ENCODE measurements at places on chromosomes 13 and 19.
A peak's percentile ranks its signal among the peaks of the same experiment; 100 is the strongest.

DNA sequence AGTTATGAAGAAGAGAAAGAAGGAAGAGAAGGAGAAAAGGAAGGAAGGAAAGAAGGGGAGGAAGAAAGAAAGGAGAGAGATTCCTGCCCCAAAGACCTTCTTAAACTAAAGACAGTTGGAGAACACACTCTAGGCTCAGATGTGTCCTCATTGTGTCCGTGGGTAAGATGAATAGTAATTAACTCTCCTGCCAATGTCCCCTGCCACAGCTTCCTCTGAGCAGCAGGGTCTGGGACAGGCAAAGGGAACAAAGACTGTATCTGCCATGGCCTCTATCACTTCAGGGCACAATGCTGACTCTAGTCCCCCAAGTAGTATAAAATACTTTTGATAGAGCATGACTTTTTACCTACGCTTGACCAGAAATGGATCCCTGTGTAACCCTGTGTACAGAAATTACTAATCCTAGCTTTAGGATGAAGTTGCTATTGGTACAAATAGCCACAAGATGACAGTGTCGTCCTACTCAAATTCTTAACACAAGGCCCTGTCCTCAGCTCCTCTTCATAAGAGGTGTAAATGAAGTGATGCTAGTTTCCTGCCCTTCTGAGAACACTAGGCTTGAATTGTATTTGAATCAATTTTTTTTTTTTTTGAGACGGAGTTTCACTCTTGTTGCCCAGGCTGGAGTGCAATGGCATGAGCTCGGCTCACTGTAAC, 186.2 kb upstream of the GPR12 start:
- peak; percentile 36 for DNase-seq

- DNase-seq = no peak
Observed at GRCh38 chr13:50291611-50292010, 276.4 kb downstream of the KCNRG start.

DNA sequence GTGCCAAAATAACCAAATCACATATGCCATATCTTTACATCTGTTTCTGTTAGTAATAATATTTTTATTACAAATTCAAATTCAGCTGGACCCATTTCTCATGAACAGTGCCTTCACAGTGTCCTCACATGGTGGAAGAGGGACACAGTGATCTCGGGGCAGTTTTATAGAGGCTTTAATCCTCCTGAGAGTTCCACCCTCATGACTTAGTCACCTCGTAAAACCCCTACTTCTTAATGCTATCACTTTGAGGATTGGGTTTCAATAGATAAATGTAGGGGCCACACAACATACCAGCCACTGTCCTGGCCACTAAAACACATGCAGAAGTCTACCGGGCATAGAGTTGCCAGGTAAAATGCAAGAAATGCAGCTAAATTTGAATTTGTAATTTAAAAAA, 201.5 kb downstream of the MYO16 start:
- DNase-seq = no peak

DNA sequence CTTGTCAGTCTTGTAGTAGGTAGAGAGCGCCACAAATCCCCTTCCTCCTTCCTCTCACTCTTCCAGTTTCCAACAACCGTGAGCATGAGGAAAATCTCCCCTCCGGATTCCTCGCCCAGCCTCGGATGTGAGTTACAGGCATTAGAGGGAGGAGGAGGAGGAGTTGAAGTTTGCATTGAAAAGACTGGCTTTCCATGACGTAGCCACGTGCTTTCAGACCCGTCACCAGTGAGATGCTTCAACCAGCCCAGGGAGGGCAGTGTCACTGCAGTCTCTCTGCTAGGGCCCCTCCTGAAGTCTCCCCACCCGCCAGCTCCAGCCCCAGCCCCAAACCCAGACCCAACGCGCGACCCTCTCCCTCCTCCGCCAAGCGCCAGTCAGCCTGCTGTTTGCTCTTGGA, 442 bp upstream of the FGF14 start:
- no peak for DNase-seq

DNA sequence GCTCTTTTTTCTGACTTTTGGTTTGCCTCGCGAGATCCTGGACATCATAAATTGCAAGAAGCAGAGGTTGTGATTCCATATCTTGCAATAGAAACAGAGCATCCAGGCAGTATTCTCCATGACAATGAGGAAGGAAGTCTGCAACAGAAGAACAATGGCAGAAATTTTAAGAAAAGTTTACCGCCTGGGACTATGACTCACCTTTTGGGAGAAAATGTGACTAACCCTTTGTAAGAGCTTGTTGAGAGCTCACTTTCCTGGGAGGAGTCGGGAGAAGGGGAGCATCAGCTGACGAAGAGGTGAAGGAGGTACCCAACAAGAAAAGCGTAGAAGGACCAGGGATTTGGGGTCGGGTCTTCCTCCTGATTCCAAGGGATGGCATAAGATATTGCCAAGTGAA, 34.3 kb upstream of the TNFSF11 start:
- DNase-seq = no peak

- DNase-seq = no peak
Observed at GRCh38 chr19:33501693-33502356, 19.8 kb downstream of the PEPD start.

DNA sequence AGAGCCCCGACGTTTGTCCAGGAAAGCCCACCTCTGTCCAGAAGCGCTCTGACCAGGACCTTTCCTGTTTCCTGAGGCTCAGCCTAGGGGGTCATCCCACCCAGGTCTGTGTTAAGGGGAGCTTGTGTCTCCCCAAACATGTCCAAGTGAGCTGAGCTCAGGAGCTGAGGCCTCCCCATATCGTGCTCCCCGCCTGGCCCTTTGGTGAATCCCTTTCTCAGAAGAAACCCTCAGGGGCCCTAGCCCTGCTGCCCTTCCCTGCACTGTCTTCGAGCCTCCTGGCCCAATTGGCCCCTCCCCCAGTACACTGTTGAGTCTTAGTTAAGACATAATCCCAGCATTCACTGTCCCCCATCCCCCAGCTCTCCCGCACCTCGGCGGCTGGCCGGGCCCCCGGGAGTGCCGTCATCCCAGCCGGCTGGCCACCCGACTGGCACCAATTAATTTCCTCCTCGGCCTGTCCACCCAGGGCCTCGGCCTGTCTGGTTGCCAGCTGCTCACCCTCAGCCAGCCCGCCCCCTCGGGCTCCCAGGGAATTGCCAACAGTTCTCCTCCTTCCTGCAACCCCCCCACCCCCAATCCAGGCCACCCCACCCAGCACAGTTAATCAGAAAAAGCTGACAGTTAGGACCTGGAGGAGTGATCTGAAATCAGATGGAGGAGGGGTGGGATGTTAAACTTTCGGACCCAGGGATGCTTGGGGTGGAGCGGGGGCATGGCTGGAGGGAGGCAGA, 13.6 kb downstream of the IER2 start:
- DNase-seq = no peak

DNA sequence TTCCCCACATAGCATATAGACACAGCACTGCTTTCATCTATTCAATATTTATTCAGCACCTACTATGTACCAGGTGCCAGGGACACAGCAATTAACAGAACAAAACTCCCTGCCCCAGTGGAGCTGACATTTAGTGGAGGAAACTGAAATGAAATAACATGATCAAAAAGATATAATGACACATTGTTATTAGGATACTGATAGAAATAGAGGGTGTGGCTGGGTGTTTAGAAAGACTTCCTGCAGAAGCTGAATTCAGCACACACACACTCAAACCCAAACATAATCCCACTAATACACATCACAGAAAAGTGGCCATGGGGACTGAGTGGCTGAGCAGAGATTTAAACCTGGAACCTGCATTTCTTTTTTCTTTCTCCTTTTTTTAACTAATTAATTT, 3.8 kb upstream of the CDC37 start:
- no peak for DNase-seq

- DNase-seq = no peak
Observed at GRCh38 chr19:55857149-55857548, 20.8 kb downstream of the NLRP4 start.

DNA sequence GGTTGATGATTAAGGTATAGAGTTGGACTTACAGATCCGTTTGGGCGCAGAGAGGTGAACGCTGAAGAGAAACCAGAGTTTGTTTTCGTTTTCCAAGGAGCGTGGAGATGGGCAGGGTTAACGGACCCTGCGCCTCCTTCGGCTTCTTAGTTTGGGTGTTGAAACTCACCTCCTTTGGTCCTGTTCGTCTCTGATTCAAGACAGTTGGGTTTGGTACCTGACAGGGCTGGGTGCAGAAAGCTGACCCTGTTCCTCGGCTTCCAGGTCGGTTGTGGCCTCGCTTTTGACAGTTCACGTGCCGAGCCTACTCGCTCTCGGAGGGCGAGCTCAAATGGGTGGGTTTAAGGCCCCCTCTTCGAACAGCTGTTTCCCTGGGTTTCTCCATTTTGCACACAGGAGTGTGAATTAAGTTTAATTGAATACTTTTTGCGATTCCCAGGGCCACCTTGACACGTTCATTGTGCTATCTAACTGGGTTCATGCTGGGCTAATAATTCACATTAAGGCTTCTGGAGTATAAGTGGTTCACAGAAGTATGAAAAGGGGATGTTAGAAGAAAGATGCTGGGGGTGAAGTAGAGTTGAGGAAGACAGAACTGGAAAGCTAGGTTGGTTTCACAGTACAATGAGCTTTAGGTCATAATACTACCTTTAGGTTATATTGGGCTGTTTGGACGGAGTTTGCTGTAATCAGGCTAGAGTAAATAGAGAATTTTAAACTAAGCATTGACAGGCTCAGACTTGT, 638 bp downstream of the USPL1 start:
- no peak for DNase-seq

DNA sequence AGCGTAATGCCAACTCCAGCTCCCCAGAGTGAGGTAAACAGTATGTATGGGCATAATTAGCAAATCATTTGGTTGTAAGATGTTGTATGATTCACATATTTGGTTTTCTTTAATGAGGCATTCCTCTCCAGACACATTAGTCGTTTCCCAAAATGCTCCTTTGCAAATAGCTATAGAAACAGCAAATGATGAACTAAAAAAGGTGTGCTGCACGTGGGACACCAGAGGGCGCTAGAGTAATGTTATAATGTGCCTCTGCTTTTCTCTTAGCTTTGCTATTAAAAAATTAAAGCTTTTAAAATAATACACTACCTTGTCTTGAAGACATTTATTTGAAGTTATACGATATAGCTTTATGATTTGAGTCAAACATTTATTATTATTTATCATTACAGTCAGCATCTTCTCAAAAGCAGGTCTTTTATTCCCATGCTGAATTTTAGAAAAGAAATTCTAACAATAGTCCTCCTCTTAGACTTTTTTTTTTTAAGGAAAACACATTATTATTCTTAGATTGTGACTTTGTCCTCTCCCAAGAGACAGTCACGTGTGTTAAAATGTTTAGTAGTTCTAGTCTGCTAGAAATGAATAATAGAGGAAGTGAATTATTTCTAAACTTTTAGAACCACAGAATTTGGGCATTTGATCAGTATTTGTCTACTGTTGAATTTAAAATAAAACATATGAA, 121.6 kb upstream of the FRY start:
- DNase-seq = no peak

DNA sequence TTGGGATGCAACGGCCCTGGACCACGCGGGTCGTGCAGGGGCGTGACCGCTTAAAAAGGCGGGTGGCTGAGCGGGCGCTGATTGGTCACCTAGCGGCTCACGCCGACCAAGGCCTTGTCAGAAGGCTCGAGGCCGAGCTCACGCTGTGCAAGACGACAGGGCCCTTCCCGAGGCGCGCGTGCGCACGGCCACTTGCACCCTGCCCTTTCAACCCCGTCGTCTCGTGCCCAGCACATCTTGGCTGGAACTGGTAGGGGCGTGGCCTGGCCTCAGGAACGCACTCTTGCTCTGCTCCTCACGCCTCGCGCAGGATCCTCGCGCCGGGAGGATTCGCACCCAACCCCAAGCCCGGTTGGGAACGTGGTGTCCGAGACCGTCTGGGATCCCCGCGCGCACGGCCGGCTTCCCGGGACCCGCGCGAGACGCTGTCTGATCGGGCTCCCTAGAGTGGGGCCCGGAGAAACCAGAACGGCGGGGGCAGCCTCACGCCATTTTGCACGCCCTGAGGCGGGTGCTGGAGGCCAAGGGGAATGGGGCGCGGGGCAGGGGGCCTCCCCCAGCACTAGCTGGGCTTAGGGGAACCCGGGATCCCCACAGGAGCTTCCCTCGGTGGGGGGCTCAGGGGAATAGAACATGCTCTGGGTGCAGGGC, at the start of gene MEIOSIN:
MEIOSIN (plus strand) TSS at position 280 of the 651 bp plus-strand sequence. CDS start 1,938 bp downstream, outside the sequence.
- no peak for DNase-seq

DNA sequence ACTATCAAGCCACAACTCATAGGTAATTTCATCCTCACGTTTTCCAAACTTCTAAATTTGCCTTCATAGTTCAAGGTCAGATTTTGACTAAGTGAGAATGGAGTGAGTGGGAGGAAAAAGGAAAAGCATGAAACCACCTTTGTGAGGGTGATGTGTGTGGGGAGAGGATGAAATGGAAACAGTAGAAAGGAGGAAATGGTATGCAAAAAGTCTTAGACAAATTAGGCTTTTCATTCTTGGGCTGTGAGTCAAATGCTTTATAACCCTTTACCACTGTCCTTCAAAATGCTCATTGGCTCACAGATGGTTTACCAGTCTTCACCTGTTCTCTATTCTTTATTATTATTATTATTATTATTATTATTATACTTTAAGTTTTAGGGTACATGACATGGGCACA, 127.2 kb downstream of the RAP2A start:
- DNase-seq = no peak

GRCh38 chr13:112775791-112776279, 86.0 kb downstream of the ATP11A start:
- DNase-seq = no peak

DNA sequence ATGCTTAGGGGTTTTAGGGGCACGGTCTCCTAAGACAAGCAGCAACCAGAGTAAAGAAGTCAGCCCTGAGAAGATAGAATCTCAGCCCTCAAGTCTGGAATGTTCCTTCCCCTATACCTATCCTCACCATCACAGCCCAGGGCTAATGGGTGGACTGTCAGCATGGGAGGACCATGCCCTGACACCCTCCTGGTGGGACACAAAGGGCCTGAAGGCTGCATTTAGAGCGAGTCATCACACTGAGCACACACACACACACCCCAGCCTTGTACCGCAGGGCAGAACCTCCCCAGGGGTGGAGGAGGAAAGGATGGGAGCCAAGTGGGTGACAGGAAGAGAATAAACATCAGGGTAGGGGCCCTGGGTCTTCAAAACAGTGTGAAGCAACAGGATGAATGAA, 174.8 kb upstream of the SERP2 start:
- DNase-seq = no peak

DNA sequence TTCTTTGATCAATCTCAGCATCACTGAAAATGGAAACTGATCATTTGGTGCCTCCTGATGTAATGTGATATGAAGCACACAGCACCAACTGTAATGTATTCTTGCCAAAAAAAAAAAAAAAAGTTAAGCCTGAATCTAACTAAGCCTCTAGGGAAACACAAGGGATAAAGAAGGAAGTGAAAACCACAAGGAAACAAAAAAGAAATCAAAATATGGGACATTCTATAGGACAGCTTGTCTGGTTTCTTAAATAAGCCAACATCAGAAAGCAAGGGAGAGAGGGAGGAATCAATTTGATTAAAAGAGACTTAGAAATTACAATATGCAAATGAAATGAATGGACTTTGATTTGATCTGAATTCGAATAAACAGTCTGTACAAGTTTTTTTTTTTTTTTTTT, 20.6 kb upstream of the METTL21C start:
- DNase-seq = no peak

GRCh38 chr13:25977216-25977615, 74.6 kb downstream of the SHISA2 start:
- no peak for DNase-seq

All from GM19239 (cell line).